ENCODE measurements at places on chromosomes 1 and 21. TPM values are rescaled to one million over a fixed set of nuclear protein-coding genes. Genes with fewer than 3 reads are reported as not detected.

Gene C4BPB
- 0.30 TPM for total RNA-seq

Gene IGSF9
- 19.4 TPM for total RNA-seq

Gene DMRTA2
- not detected for total RNA-seq

DNA sequence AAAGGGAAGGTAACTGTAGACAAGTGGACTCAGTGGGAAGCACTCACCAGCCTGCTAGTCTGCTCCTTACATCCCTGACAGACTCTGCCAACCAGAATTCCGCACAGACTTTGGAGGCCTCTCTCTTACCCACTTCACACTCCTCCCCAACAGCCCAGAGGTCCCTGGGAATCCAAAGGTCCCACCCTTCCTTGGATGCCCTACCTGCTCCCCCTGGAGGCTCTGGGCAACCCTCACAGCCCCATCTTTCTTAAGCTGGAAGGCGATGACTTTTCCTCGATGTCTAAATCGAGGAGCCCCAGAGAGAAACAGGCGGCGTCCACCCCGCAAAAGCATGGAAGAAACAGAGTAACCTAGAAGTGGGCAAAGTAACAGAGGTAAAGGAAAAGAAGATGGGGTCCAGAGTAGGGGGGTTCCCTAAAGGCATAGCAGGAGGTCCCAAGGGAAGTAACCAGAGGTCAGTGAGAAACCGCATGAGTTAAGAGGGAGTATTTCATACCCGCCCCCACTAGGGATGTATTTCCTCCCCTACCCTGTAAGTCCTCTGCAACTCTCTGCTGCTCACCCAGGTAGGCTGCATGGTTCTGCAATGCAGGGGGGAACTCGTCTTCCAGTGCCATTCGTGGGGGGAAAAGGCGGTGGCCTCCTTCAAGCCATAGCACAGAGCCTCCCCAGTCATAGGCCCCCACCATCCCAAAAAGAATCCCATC is 8.4 kb downstream of the ITGA10 start:
- peak; percentile 37 for DNase-seq

DNA sequence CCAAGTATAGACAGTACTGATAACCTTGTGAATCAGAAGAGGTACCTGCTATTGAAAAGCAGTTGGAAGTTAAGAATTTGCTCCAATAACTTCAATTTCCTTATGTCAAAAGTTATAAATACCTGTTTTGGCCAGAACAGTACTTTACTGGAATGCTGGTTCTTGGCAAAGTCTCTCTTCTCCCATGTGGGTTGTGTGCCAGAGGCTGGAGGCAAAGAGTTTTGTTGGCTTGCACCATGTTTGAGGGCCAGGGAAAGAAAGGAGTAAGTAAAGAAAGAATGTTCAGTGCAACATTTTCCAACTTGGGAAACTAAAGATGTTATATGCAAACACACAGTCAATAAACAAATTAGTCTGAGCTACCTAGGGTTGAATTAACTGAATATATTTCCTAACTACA is 67.0 kb upstream of the DYNLT5 start:
- no peak for DNase-seq

- no peak for DNase-seq
Observed at GRCh38 chr1:153540394-153541361, at the start of gene S100A5. TSS of gene S100A5 (minus strand) at chr1:153540934. CDS start at chr1:153540191, 743 bp downstream.

DNA sequence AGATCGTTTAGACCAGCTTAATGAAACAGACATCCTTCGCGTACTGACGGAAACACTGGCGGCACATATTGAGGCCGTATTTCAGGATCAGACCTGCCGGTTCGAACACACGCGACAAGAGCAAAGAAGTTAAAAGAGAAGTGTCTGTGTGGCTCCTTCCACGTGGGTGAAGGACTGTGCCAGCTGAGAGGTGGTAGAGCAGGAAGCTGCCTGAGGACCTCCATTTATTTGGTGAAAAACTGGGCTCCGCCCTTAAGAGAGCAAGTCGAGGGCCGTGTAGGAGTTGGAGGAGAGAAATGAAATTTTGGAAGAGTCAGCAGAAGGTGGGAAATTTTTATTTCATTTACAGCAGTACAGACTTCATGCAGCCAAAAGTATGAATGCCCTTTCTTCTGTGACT is 38.8 kb upstream of the ADORA3 start:
- DNase-seq, result no peak

DNA sequence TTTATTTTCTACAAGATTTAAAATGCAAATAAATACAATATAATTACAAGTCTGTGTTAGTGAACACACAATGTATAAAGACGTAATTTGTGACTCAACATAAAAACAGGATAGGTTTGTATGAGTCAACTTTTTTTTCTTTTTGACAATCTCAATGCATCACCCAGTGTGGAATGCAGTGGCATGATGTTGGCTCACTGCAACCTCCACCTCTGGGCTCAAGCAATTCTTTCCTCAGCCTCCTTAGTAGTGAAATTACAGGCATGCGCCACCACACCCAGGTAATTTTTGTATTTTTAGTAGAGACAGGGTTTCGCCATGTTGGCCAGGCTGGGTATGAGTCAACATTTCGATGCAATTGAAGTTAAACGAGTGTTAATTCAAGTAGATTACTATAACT is 5.9 kb upstream of the SPRR2E start:
- no peak for DNase-seq

DNA sequence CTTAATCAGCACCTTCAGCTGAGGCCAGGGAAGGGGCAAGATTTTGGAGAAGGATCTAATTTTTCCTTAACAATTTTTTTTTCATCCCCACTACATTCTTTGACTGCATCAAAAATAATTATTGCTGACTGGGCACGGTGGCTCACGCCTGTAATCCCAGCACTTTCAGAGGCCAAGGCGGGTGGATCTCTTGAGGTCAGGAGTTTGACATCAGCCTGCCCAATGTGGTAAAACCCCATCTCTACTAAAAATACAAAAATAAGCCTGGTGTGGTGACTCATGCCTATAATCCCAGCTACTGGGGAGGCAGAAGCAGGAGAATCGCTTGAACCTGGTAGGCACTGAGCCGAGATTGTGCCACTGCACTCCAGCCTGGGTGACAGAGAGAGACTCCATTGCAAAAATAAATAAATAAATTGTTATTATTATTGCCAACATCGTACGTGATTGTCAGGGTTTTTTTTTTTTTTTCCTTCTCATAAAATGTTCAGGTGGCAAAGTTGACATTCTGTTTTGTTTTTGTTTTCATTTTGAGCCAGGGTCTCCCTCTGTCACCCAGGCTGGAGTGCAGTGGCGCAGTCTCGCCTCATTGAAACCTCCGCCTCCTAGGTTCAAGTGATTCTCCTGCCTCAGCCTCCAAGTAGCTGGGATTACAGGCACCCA is 37.3 kb upstream of the MORC3 start:
- no peak for DNase-seq

DNA sequence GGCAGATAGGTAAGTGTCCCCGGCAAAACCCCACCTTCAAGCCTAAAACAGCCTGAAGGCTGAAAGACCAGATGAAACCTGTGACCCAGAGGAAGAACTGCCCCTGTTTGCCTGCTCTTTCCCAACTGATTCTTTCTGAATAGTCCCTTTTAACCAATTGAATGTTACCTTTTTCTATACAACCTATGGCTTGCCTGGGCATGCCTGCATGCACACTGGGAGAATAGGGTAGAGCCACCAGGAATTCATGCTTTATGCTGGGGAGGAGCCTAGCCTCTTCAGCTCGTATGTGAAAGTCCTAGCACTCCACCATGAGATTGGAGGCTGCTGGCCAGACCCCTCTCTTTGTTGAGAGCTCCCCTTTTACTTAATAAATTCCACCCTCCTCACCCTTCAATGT is 340.0 kb downstream of the PTBP2 start:
- no peak for DNase-seq

DNA sequence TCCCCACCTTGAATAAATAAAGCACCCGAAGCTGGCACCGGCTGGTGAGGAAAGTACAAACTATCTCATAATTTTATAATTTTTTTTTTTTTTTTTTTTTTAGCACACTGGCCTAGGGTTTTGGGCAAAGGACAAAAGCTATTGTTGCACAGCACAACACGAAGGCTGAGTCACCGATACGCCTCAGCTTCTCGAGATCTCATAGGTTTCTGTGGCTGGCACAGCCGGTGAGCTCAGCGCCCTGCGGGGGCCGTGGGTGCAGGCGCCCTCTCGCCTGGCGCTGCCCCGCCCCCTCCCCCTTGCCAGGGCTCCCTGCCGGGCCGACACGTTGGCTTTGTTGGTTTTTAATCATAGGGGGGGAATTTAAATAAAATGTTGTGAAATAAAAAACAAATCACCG is 17.2 kb downstream of the CASZ1 start:
- DNase-seq, result no peak

GRCh38 chr1:67434491-67434890 is 4.3 kb upstream of the SERBP1 start:
- no peak for DNase-seq

- no peak for DNase-seq
Observed at GRCh38 chr1:220296981-220297380, 24.7 kb upstream of the RAB3GAP2 start.

DNA sequence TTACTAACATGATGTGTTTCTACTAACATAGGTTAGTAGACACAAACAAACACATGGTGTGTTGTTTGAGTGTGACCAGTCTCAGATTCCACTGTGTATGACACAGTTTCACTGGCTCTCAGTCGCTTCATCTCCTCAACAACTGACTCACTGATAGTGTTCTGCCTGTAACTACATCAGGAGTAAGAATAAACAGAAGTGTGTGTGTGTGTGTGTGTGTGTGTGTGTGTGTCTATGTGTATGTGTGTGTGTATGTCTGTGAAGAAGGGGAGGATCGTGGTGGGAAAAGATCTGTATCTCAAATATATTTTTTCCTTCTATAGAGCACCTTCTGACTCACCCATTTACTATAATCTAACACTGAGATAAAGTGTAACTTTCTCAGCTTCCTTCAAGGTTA is 391.0 kb downstream of the PTPRC start:
- DNase-seq, result no peak

DNA sequence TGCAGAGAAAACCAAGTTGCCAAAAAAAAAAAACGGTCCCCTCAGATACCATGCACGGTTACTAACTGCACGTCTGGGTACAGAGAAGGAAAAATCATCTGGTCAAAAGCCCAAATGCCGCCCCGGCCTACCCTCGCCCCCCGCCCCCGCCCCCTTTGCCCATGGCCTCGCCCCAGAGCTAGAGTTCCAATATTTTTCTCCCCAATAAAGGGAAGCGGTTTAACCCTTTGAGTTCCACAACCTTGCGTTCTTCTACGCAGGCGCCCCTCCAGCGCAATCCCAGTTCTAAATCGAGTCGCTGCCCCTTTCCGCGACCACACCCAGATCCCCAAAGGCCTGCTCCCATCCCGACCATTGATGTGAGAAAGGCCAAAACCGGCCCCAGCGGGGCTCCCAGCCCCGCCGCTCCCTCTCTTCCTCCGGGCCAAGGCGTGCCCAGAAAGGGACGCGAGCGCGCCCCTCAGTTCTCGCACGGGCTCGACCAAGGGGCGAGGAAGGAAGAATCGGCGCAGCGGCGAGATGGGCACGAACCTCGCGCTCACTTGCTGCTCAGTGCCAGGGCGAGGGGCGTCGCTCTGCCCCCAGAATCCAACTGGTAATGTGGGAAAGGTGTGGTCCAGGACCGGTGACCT is 797 bp downstream of the WDR47 start:
- DNase-seq, result peak; percentile 39

- no peak for DNase-seq
Observed at GRCh38 chr1:34361121-34361520, 184.4 kb downstream of the C1orf94 start.

GRCh38 chr1:156838972-156839371 is 19.9 kb downstream of the INSRR start:
- peak; percentile 67 for DNase-seq

DNA sequence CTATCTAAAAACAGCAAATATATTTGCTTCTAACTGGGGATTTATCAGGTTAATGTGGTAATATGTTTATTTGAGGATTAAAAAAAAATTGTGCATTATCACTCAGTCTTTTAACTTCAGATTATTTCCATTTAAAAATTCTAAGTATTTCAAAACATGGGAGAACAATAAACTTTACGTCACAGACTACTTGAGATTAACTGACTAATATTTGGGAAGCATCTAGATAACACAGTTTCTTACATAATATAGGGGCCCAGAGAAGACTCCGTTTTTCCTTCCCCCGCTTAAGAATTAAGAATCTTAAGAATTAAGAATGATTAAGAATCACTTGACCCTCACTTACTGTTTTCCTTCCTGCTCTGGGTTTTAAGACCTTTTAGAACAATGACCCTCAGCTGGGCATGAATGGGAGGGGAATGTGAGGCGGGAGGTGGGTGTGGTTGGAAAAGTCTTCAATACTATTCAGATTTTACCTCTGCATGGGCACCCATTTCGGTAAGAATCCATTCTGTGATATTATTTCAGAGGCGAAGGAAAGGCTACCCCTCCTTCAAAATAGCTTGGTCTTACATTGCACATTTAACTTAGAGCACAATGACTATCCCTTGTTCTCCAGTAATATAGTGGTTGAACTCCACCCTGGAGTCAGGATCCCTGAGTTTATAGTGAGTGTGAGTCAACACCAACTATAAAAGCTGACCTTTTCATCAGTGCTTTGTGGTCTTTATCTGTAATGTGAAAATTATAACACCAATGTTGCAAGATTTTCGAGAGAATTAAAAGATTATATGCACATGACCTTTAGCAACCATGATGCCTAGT is 821.3 kb downstream of the USP25 start:
- no peak for DNase-seq
